CD4-positive, alpha-beta T cell (primary cell): ENCODE measurements at places on chromosomes 3 and 15. TPM values are rescaled to one million over a fixed set of nuclear protein-coding genes. Genes with fewer than 3 reads are reported as not detected.

DNA sequence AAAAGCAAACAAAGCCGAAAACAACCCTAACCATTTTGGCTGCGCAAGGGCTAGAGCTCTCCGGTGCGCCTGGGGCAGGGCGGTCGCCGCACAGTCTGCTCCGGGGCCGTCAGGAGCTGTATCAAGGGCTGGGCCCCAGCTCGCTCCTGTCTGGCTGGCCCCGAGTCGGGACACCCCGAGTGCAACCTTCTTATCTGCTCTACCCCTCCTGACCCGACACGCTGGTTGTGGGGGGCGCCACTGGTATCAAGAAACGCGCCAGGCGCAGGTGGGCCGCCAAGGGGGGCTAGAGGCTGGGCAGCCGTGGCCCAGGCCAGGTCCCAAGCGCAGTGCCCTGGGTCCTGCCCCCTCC is 36.0 kb downstream of the NR2F2 start:
- DNase-seq, result no peak

- peak; percentile 13 for DNase-seq
These were observed 619 bp downstream of the TTBK2 start for GRCh38 chr15:42919799-42920518.

DNA sequence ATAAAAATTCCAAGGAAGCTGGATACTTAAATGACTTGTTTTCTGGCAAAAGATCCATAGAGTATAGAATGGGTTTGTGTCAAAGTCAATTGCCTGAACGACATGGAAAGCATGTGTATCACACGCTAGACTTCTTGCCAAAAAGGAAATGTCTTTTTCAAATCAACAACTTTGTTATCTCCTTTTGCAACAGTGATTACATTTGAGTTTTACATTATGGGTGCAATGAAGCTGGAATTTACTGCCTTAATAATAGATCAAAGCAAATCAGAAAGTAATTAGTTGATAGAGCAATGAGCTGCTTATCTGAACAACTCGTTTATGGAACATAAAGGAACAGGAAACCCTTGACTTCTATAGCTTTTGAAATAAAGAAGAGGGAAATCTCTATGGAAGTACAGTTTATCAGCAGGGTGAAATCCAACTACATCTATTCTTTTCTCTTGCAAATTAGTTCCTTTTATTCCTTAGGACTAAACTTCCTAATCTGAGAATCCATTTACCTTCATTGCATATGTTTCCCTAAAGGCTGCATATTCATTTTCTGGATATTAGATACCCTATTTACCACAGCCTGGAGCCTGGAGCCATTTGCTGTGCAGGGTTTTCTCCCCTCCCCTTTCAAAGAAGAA is 415.1 kb upstream of the NECTIN3 start:
- no peak for DNase-seq

GRCh38 chr3:99776516-99777209 is 41.0 kb upstream of the CMSS1 start:
- DNase-seq, result no peak

EPHB3 gene
- 0.22 TPM for total RNA-seq

PLCB2 gene
- 222 TPM for total RNA-seq

DNA sequence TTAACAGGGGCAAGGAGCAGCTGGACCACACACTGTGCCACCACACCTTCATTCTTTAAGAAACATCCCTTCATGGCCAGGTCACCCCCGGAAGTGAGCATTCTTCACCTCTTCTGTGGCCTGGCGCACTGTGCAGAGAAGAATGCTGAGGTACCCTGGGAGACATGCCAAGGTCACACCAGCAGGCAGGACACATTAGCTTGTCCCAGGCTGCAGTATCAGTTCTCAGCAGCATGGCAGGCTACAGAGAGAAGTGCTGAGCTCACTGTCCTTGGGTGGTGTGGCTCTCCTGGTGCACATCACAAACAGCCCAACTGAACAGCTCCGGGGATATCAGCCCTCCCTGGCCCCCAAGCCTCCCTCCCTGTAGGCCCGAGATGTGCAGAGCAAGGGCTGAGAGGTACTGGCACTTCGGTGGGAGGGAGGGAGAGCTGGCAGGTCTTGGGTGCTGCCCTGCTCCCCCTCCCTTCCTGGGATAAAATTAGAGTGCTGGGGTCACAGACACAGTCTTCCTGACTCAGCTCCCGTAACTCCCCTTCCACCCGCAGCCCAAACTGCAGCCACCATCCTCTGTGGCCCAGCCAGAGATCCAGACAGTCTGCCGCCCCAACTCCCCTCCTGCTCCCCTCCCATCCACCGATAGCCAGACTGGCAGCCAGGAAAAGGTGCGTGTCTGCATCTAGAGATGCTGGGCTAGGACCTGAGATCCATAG is 13.4 kb downstream of the SEMA7A start:
- DNase-seq, result no peak

- DNase-seq, result no peak
These were observed 190.5 kb upstream of the LYSMD4 start for GRCh38 chr15:99923711-99924110.

GAP43 gene
- total RNA-seq, result not detected

SMCO1 gene
- total RNA-seq, result not detected

TEX55 gene
- not detected for total RNA-seq

GRCh38 chr3:155088706-155089345 is 8.7 kb downstream of the MME start:
- no peak for DNase-seq

DNA sequence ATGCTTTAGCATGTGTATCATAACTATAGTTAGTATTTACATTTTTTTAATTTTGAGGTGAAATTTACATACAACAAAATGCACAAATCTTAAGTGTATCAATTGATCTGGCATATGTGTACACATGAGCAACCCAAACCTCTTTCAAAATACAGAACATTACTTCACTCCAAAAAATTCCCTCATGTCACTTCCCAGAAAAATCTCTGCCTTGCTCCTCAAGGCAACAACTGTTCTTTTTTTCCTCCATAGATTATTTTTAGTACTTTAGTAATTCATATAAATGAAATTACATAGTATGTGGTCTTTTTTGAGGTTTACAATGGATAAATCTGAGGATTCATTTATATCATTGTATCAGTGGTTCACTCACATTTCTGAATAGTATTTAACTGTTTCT is 84.9 kb downstream of the TRIM42 start:
- DNase-seq, result no peak

DNA sequence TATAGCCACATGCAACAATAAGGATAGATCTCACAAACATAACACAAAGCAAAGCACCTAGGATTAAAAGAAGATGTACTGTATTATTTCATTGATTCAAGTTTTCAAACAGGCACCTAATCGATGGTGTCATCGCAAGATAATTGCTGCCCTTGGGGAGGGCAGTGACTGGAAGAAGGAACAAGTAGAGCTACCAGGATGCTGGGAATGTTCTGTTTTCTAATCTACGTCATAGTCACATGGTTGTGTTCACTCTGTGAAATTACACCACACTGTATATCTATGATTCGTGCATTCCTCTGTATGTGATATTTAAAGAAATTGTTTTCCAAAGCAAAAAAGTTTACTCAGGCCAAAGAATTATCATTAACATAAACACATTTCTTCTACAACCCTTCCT is 236.6 kb downstream of the FGF12 start:
- no peak for DNase-seq

DNA sequence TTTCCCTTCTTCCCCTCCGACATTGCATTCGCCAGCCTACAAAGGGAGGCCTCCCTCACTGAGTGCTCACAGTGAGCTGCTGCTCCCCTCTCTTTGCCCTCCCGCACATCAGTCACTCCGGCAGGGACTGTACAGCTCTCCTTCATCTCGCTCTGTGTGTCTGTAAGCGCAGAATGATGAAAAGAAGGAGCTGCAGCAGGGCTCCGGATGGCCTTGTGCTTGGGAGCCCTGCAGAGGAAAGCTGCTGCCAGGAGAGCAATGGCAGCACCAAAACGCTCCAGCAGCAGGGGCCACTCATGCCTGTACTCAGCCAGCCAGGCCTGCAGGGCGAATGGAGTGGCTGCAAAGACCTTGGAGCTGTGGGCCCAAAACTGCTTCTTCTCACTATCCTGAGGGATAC is 107.0 kb upstream of the NSMCE3 start:
- no peak for DNase-seq

- DNase-seq, result no peak
These were observed 71.4 kb upstream of the PSMD6 start for GRCh38 chr3:64094713-64095079.

GRCh38 chr15:40894681-40895448 is 615 bp downstream of the VPS18 start:
- DNase-seq, result peak; percentile 48

- no peak for DNase-seq
These were observed 28.2 kb downstream of the NEK4 start for GRCh38 chr3:52742418-52743041.

GRCh38 chr3:38792983-38793382 is 23.0 kb downstream of the SCN10A start:
- DNase-seq, result no peak

GRCh38 chr15:66014635-66015182 is 145.4 kb downstream of the RAB11A start:
- no peak for DNase-seq
